Effector memory CD4-positive, alpha-beta T cell (primary cell): ENCODE measurements at places on chromosomes 12 and 14.

- DNase-seq: no peak
Observed at GRCh38 chr12:49922349-49923034, 18.8 kb upstream of the FAIM2 start.

DNA sequence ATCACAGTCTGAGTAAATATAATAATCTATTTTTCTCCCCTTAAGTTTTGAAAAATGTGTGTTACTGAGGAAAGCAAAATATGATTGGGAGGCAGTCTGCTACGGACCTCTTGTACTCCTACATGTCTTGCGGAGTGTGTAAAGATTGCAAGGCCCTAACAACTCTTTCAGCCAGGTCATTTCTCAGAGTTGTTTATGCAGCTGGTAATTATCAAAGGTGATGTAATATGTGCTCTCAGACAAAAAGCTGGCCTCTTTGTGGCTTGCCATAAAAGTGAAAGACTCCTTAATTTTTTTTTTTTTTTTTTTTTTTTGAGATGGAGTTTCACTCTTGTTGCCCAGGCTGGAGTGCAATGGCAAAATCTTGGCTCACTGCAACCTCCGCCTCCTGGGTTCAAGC, 40.5 kb upstream of the MON2 start:
- no peak for DNase-seq

GRCh38 chr12:95446506-95446900, 27.4 kb upstream of the METAP2 start:
- no peak for DNase-seq

GRCh38 chr12:41527062-41527461, 338.9 kb downstream of the PDZRN4 start:
- no peak for DNase-seq

GRCh38 chr14:70332015-70332414, 27.5 kb downstream of the COX16 start:
- DNase-seq: no peak

GRCh38 chr12:131994589-131994988, 44.8 kb downstream of the EP400 start:
- DNase-seq: no peak

GRCh38 chr12:6280053-6280469, 30.4 kb upstream of the PLEKHG6 start:
- DNase-seq: no peak

GRCh38 chr14:23365732-23366425, 907 bp upstream of the EFS start:
- DNase-seq: no peak

GRCh38 chr12:85693093-85693665, 143.0 kb downstream of the RASSF9 start:
- no peak for DNase-seq
